Left colon (tissue), 2 donors: ENCODE measurements at places on chromosomes 16 and 17.

DNA sequence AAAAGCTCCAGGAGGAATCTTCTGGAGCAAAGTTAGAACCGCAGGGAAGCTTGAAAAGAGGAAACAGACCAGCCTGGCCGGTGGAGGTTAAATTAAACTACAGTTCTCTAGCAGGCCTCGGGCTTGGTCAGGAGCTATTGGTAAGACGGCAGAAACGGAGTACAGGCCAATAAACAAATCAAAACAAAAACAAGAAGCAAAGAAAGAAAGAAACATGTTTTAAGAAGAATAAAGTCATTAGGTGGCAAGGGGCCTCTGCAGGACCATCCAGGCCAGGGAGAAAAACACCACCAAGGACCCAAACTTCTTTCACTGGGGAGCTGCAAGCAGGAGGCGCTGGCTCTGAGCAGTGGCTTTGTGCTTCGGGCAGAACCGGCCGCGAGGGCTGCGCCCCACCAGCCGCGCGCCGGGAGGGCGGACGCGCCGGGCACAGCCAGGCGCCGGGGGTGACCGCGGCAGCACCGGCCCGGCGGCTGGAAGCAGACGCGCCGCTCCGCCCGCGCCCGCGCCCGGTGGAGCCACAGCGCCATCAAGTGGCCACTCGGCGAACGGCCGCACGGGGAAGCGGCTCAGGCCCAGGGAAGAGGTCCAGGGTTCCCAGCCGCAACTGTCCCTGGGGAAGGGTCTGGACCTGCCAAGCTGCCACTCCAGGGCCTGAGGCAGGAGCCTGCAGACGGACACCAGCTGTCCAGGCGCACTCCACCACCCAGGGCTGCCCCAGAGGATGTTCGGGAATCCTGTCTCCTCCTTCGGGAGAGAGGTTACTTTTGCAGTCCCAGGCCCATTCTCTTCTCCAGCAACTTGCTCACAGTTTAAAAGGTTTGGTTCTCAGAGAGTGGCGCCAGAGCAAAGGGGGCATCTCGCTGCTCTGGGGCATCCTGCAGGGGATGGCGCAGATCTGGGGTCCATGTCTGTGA lies 419.4 kb downstream of the SOX9 start:
- DNase-seq = no peak

DNA sequence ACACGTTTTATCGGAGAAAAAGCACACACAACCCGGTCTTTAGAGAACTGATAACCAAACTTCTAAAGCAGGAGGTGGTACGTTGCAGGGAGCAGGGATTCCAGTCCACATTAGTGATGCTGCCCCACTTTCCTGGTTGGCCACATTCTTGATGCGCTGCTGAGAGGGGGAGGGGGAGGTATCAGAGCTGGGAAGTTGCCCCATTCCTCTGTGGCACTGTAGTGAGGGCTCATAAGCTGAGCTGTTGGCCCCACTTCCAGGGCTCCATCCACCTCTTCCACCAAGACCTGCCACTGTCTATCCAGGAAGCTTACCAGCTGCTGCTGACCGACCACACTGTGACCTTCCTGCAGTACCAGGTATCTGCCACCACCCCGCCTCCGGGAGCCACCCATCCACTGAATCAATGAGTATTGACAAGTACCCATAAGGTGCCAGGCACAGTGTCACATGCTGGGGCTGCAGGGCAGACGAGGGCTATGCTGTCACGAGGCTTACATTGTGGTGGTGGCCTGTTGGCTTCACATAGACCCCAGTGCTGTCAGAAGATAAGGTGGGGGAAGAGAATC lies 1.1 kb downstream of the TSEN54 start:
- peak; percentile 71 for DNase-seq

DNA sequence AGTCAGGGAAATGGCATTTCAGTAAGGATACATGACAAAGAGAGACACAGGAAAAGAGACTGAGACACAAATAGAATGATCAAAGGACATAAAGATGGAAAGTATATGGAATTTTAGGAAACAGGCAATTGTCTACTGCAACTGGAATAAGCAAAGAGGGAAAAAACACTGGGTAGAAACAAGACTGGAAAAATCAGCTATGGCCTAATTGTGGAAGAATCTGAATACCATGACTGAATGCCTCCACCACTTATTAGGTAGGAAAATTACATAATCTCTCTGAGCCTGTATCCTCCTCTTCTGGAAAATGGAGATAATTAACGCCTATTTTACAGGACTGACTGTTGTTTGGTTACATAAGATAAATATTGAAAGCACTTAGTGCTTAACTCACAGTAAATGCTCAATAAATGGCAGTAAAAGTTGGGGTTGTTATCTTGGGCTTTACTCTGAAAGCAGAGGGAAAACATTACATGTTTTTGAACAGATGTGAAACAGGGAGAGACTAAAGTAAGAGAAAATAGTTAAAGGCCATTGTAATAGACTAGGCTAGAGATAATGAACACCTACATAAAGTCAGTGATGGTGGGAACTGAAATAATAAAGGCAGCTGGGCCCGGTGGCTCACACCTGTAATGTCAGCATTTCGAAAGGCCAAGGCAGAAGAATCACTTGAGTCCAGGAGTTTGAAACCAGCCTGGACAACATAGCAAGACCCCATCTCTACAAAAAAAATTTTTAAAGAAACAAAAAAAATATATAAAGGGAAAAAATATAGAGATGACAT lies 63.5 kb upstream of the C17orf78 start:
- no peak for DNase-seq

GRCh38 chr16:13926891-13927290 lies 6.9 kb downstream of the ERCC4 start:
- DNase-seq = no peak

- DNase-seq = no peak
These were observed 13.4 kb downstream of the FBF1 start for GRCh38 chr17:75927286-75927922.

DNA sequence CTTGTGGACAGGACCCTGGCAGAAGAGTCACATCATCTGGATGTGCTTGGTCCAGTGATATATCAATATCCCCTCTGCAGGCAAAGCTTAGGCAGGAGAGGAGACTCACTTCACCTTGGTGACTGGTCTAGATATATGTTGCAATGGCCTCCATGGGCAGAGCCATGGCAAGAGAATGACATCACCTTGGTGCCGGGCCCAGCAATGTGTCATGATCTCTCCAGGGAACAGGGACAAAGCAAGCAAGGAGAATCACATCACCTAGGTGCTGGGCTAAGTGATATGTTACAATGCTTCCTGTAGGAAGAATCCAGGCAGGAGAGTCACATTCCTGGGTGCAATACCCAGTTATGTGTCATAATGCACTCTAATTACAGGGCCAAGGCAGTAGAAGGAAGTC lies 2106.2 kb downstream of the TP53TG3F start:
- DNase-seq = no peak

DNA sequence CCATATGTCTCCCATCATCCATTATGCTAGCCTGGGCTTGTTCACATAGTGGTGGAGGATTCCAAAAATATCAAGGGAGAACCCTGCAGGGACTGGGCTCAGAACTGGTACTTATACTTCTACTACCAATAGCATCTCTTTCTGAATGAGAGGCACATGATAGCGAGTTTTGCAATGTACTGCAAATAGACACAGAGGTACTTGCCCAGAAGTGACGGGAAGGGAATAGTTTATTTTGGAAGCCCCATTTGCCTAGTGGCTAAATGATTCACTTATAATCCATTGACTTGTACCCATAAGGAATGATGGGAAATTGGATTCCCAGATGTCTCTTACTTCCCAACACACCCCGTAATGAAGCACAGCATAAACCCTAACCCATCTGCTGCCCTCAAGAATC lies 124.8 kb upstream of the ERCC4 start:
- no peak for DNase-seq

DNA sequence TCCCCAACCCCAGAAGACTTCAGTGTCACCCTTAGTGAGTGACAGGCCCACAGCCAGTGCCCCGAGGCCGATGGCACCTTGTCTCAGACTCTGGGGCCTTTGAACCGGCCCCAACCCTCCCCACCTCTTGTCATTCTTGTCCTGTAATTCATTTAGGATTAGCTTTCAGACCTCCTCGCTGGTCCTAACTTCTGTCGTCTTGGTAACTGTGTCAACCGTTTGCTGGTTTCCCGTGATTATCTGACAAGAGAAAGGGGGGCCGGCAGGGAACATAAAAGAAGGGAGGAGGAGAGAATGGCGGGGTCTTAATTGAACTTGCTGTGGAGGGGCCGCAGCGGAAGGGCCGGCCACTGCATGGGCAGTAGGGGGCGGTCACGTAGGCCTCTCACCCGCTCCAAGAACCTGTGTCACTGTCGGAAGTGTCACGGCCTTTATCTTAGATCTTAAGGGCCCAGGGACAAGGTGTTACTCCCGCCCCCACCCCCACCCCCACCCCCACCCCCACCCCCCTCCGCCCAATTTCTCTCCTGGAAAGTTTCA lies 46.5 kb upstream of the GSE1 start:
- DNase-seq = peak; percentile 47

DNA sequence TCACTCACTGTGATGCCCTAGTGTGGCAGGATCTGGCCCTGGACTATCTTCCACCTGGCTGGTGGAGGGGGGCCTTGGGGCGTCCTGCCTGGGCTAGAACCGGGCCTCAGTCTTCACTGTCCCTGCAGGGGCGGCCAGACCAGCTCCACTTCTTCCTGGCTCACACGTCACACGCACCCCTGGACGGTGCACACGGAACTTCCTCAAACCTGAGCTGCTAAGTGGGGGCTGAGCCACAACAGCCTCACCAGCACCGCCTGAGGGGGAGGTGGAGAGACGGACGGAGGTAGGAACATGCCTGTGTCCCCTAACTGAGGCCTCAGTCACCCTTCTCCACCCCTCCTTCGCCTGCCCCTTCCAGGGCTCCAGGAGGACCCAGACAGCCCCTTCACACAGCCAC lies 36.6 kb downstream of the TIMM22 start:
- DNase-seq = no peak

DNA sequence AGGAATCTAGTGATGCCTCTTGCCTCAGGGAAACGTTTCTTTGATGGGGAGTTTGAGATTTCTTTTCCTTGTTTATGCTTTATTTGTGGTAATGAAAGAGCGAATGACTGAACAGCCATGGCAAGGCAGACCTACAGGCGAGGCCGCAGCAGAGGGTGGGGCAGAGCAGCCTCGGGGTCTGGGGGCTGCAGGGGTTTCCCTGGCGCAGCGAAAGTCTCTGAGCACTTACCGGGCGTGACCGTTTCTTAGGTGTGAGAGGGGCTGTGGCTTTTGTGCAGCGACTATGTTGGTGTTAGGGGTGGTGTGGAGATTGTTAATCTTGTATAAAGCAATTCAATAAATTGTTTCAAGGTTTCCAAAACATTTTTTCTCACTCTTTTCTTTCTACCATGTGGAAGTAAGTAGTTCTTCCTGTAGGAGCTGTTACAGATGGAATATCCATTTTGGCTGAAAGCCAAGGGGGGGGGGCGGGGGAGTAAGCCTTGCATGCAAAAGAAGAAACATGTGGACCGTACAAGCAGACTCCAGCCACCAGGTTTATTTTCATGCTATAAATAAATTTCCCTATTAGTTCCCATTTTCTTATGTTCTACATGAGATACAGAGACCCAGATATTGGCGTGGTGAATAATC lies 34.8 kb downstream of the UBN1 start:
- no peak for DNase-seq

- no peak for DNase-seq
These were observed 29.0 kb upstream of the SSTR2 start for GRCh38 chr17:73135766-73136165.

- no peak for DNase-seq
These were observed 250.4 kb upstream of the N4BP1 start for GRCh38 chr16:48860341-48860740.

DNA sequence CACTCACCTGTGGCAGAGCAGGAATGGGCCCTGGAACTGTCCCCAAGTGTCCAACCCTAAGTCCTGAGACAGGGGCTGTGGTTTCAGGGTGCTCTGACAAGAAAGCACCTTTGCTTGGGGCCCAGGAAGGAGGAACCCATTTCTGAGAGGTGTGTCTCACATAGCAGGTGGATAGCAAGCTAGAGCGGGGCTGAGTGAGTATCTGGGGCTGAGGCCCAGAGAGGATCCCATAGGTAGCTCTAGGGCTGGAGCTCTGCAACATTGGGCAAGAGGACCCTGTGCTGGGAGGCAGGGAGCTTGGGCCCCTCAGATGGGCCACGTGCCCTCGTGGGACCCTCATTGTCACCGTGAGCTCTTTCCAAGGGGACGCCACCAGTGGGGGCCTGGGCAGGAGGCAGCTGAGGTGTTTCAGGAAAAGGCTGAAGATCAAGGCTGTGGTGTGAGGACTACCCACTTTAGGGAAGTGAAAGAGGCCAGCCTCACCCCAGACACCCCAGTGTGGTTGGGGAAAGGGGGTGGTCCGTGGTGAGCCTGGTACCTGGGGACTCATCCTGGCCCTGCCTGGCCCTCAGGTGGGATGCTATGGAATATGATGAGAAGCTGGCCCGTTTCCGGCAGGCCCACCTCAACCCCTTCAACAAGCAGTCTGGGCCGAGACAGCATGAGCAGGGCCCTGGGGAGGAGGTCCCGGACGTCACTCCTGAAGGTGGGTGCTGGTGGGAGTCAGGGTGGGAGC lies 5.3 kb downstream of the DEF8 start:
- no peak for DNase-seq

DNA sequence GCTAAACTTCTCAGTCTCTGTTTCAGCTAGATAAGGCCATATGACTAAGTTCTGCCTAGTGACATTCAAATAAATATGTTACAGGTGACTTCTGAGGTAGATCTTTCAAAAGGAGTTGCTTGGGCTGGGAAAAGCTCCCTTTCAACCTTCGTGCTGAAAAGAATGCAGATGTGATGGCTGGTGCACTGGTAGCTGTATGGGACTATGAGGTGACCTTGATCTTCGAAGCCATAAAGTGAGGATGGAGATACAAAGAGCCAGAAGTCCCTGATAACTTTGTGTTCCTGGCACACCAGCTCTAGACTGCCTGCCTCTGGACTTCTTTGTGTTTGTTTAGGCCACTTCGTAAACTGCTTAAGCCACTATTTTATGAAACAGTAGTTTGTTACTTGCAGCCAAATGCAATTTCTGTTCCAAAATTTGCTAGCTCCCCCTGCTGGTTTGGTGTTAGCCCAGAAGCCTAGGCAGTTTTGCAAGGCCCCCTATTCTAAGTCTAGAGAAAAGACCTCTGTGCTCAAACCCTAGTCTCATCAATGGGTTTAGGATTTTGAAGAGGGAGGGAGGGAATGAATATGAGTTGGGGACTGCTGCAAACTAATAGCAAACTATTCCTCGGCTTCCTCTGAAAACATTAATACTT lies 23.3 kb upstream of the ERCC4 start:
- no peak for DNase-seq

- DNase-seq = no peak
These were observed 20.0 kb upstream of the KIF19 start for GRCh38 chr17:74305865-74306654.

GRCh38 chr16:85370543-85370880 lies 242.6 kb upstream of the GSE1 start:
- no peak for DNase-seq

DNA sequence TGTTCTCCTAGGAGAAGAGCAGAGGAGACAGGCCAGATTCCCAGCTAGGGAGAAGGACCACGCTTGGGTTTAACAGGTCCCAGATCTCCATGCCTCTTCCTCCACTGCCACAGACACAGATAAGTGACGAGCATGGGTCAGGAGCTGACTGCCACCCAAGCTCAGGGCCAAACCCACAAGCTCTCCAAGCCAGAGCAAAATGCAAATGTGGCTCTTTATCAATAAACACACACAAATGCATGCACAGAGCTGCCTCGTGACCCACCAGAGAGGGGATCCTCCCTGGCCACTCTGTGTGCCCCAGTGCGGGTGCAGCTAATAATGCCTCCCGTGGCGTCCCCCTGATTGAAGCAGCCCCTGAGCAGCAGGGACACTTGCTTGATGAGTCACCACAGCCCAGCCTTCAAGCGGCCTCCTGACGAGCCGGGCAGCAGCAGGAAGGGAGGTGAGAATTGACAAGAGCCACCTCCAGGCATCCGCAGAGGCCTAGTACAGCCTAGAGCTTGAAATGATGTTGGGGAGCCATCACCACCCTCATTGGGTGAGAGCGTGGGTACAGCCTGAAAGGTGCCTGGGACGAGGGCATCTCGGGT lies 143.9 kb downstream of the CCDC182 start:
- DNase-seq = no peak
